ENCODE measurements at places on chromosomes 12 and 14.

GRCh38 chr14:70713096-70713495 lies 71.4 kb downstream of the TTC9 start:
- no peaks in the 10 kb centered on the region for H3K27me3 ChIP-seq
- no peak overlapping the region for H3K27ac ChIP-seq
- H3K36me3 ChIP-seq = no peaks in the 10 kb centered on the region
- peaks cover 3% of the 10 kb centered on the region for H3K4me1 ChIP-seq

DNA sequence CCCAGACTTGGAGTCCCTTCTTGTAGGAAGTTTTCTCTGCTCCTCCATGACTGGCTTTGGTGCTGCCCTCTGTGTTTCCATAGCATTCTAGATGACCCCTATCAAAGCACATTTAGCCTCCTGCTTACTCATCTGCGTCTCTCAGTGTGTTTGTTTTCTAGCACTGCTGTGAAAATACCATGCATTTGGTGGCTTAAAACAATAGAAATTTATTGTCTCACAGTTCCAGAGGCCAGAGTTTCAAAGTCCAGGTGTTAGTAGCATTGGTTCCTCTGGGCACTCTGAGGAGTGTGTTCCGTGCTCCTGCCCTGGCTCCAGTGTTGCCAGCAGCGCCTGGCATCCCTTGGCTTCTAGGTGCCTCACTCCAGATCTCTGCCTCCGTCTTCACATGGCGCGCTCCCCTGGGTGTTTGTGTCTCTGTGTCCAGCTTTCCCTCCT lies 86.1 kb downstream of the CACNA1C start:
- no peak overlapping the region for H3K4me3 ChIP-seq
- no peak overlapping the region for H3K27ac ChIP-seq
- no peaks in the 10 kb centered on the region for H3K27me3 ChIP-seq
- no peak for DNase-seq
- H3K36me3 ChIP-seq = no peaks in the 10 kb centered on the region

DNA sequence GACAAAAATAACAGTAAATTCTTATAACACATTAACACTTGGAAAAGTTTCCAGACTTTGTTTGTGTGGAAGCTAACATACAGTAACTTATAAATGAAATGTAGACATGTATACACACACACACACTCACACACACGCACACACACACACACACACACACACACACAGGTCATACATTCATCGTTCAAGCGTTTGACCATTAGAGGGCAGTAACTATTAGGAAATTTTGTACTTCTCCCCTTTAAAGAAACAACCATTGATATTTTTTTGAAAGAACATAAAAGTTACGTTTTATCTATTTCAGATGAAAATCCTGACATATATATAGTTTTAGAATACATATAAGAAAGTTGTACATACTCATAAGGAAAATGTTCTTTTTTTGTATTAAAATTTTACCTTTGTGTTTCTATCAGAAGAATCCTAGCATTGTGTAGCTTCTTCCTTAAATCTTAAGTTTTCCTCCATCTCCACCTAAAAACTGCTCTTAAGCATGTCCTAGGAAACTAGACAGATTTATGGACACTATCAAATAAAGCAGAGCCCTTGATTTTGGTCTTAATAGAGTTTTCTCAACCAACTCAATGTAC lies 29.0 kb downstream of the PTPRQ start:
- H3K4me3 ChIP-seq = no peak overlapping the region
- H3K27me3 ChIP-seq = no peaks in the 10 kb centered on the region
- DNase-seq = no peak
- no peak overlapping the region for H3K27ac ChIP-seq
- no peaks in the 10 kb centered on the region for H3K4me1 ChIP-seq

GRCh38 chr14:23058654-23059504 lies 1.6 kb upstream of the CDH24 start:
- peaks cover 42% of the 10 kb centered on the region for H3K36me3 ChIP-seq
- H3K27ac ChIP-seq = no peak overlapping the region
- H3K4me3 ChIP-seq = no peak overlapping the region
- H3K27me3 ChIP-seq = no peaks in the 10 kb centered on the region
- peaks cover 15% of the 10 kb centered on the region for H3K4me1 ChIP-seq
- DNase-seq = no peak

- DNase-seq = no peak
- no peak overlapping the region for H3K4me3 ChIP-seq
- peaks cover 23% of the 10 kb centered on the region for H3K4me1 ChIP-seq
- no peak overlapping the region for H3K27ac ChIP-seq
- peaks cover 2% of the 10 kb centered on the region for H3K36me3 ChIP-seq
Observed at GRCh38 chr14:104788161-104788818, 7.3 kb downstream of the AKT1 start.

GRCh38 chr12:106602076-106602475 lies 19.3 kb downstream of the RFX4 start:
- peaks cover 10% of the 10 kb centered on the region for H3K27me3 ChIP-seq
- H3K4me1 ChIP-seq = no peaks in the 10 kb centered on the region
- no peak overlapping the region for H3K27ac ChIP-seq
- H3K36me3 ChIP-seq = no peaks in the 10 kb centered on the region

DNA sequence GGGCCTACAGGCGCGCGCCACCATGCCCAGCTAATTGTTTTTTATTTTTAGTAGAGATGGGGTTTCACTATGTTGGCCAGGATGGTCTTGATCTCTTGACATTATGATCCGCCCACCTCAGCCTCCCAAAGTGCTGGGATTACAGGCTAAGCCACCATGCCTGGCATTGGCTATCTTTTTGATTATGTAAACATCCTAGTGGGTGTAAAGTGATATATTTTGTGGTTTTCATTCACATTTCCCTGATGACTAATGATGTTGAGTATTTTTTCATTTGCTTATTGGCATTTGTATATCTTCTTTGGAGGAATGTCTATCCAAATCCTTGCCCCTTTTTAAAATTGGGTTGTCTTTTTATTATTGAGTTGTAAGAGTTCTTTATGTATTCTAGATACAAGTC lies 16.3 kb downstream of the CREBL2 start:
- no peak overlapping the region for H3K27ac ChIP-seq
- H3K36me3 ChIP-seq = peaks cover 8% of the 10 kb centered on the region
- no peak overlapping the region for H3K4me3 ChIP-seq
- DNase-seq = no peak
- peaks cover 64% of the 10 kb centered on the region for H3K4me1 ChIP-seq

- no peaks in the 10 kb centered on the region for H3K36me3 ChIP-seq
- H3K4me1 ChIP-seq = peaks cover 3% of the 10 kb centered on the region
- peaks cover 2% of the 10 kb centered on the region for H3K27me3 ChIP-seq
- no peak overlapping the region for H3K27ac ChIP-seq
Observed at GRCh38 chr14:58587271-58587670, 50.5 kb upstream of the DACT1 start.

GRCh38 chr12:43145481-43145880 lies 406.5 kb downstream of the ADAMTS20 start:
- DNase-seq = no peak
- no peak overlapping the region for H3K4me3 ChIP-seq
- no peaks in the 10 kb centered on the region for H3K4me1 ChIP-seq
- no peaks in the 10 kb centered on the region for H3K27me3 ChIP-seq
- H3K36me3 ChIP-seq = no peaks in the 10 kb centered on the region
- H3K27ac ChIP-seq = no peak overlapping the region

- H3K4me1 ChIP-seq = no peaks in the 10 kb centered on the region
- no peak overlapping the region for H3K4me3 ChIP-seq
- peaks cover 13% of the 10 kb centered on the region for H3K27me3 ChIP-seq
- no peak overlapping the region for H3K27ac ChIP-seq
- H3K36me3 ChIP-seq = peaks cover 1% of the 10 kb centered on the region
Observed at GRCh38 chr14:78007160-78007559, 163.0 kb upstream of the NRXN3 start.

GRCh38 chr12:6074427-6074826 lies 50.0 kb downstream of the VWF start:
- peak overlapping the region; percentile 87 for H3K27ac ChIP-seq
- no peaks in the 10 kb centered on the region for H3K36me3 ChIP-seq
- H3K4me1 ChIP-seq = peaks cover 29% of the 10 kb centered on the region
- H3K27me3 ChIP-seq = peaks cover 25% of the 10 kb centered on the region
- H3K4me3 ChIP-seq = peak overlapping the region; percentile 64
- DNase-seq = peak; percentile 32

- H3K27me3 ChIP-seq = no peaks in the 10 kb centered on the region
- peaks cover 73% of the 10 kb centered on the region for H3K4me1 ChIP-seq
- DNase-seq = no peak
- peaks cover 11% of the 10 kb centered on the region for H3K36me3 ChIP-seq
- no peak overlapping the region for H3K27ac ChIP-seq
Observed at GRCh38 chr12:94172973-94173372, 24.6 kb downstream of the PLXNC1 start.

- H3K4me3 ChIP-seq = no peak overlapping the region
- peaks cover 1% of the 10 kb centered on the region for H3K27me3 ChIP-seq
- DNase-seq = no peak
- peaks cover 2% of the 10 kb centered on the region for H3K4me1 ChIP-seq
Observed at GRCh38 chr12:24460099-24460498, 488.8 kb downstream of the BCAT1 start.

- H3K27me3 ChIP-seq = no peaks in the 10 kb centered on the region
- H3K36me3 ChIP-seq = peaks cover 18% of the 10 kb centered on the region
- no peak overlapping the region for H3K4me3 ChIP-seq
- H3K27ac ChIP-seq = peak overlapping the region; percentile 11
Observed at GRCh38 chr14:89340200-89341181, 76.5 kb downstream of the FOXN3 start.

DNA sequence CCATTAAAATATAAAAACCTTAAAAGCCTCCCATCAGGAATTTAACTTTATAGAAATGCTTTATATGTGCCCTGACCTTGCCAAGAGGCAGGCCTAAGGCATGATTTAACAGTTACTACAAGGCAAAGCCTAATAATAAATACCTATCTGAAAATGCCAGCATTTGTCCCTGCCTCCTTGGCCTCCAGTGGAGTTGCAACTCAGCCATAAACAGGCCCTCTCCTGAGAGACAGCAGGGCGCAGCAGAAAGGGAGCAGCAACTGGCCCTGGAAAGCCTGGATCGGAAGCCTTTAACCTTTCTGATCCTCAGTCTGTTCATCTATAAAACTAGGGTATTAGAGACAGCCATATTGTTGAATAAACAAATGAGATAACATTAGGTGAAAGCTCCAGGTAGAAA lies 324.4 kb downstream of the PAWR start:
- no peak overlapping the region for H3K27ac ChIP-seq
- no peaks in the 10 kb centered on the region for H3K27me3 ChIP-seq
- no peaks in the 10 kb centered on the region for H3K36me3 ChIP-seq

DNA sequence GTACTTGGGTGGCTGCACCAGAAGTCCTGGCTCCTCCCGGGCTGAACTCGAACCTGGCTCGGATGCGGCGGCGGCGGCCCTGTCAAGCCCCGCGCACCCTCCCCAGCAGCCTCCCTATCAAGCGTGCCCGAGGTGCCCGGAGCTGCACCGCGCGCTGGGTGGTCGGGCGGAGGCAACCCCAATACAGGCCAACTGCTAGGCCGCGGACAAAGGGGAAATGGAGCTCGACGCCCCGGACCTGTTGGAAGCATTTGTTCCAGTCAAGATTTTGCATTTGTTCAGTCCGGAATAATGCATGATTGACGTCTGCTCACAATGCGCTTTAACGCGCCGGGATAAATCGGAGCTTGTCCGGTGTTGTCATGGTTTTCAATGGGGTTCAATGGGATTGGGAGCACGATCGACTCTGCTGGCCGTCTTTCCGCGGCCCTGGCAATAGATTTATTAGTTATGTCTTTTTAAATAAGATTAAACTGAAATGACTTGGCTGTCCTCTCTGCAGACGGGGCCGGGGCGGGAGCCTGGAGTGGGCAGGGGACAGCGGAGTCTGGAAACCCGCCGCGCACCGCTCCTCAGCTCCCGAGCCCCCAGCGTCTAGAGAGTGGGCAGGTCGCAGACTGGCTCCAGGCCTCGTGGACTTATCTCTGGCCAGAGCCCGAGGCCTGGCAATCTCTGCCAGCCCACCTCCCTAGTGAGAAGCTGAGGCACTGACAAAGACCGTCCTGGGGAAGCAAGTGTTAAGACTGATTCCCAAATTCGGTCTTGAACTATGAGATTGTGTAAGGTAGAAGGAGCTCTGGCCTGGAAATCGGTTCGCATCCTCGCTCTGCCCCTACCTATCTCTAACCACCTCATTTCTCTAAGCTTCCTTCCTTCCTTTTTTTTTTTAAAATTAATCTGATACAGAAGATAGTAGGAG lies 1.7 kb upstream of the NKX2-8 start:
- no peak overlapping the region for H3K4me3 ChIP-seq
- no peaks in the 10 kb centered on the region for H3K36me3 ChIP-seq
- peaks cover 5% of the 10 kb centered on the region for H3K4me1 ChIP-seq
- H3K27me3 ChIP-seq = peaks cover 58% of the 10 kb centered on the region
- peak; percentile 4 for DNase-seq
- no peak overlapping the region for H3K27ac ChIP-seq

- no peaks in the 10 kb centered on the region for H3K4me1 ChIP-seq
- H3K27ac ChIP-seq = no peak overlapping the region
- H3K27me3 ChIP-seq = no peaks in the 10 kb centered on the region
- DNase-seq = no peak
Observed at GRCh38 chr14:45785240-45785639, 532.2 kb upstream of the MIS18BP1 start.

DNA sequence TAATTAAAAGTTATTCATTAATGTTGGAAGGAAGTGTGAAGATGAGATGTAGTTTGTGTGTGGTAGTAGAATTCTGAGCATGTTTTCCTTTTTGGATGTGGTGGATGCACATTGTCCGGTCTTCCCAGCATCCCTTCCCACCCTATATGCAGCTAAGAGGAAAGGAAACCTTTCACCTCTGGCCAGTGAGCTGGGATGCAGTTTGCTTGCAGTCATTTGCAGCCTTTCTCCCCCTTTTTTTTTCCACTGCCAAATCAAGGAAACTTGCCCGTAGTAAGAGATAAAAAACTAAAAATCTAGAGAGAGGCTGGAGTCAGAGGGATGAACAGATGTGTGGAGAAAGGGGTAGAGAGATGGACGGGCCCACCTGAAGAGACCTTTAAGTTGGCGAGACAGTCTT lies 72.5 kb upstream of the SLC38A2 start:
- H3K4me3 ChIP-seq = no peak overlapping the region

- H3K4me1 ChIP-seq = no peaks in the 10 kb centered on the region
- DNase-seq = no peak
- H3K27ac ChIP-seq = no peak overlapping the region
- no peak overlapping the region for H3K4me3 ChIP-seq
- no peaks in the 10 kb centered on the region for H3K27me3 ChIP-seq
- H3K36me3 ChIP-seq = no peaks in the 10 kb centered on the region
Observed at GRCh38 chr14:83913476-83913875, 1616.5 kb upstream of the FLRT2 start.

DNA sequence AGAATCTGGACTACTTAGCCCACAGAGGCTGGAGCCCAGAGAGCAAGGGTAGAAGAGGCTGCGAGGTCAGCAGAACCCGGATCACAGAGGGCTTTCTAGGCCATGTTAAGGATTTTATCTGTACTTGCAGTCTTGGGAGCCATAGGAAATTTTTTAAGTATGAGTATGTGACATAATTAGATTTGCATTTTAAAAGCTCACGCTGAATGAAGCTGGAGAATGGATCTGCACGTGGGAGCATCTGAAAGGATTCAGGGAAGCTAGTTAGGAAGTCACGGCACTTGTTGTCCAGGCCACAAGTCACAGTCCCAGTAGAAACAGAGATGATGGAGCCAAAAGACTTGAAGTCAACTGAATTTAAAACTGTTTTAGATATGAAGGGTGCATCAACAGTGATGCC lies 14.1 kb downstream of the CORO1C start:
- H3K4me3 ChIP-seq = no peak overlapping the region
- no peak overlapping the region for H3K27ac ChIP-seq
- no peak for DNase-seq
- H3K4me1 ChIP-seq = peaks cover 5% of the 10 kb centered on the region
- peaks cover 5% of the 10 kb centered on the region for H3K36me3 ChIP-seq

All from activated CD4-positive, alpha-beta T cell treated with anti-CD3 and anti-CD28 coated beads for 36 hours (primary cell).